Muscle of back (tissue), 13 donors: ENCODE measurements at places on chromosomes 5 and 9.

- no peak for DNase-seq
These were observed 27.4 kb downstream of the PHAX start for GRCh38 chr5:126628102-126628501.

DNA sequence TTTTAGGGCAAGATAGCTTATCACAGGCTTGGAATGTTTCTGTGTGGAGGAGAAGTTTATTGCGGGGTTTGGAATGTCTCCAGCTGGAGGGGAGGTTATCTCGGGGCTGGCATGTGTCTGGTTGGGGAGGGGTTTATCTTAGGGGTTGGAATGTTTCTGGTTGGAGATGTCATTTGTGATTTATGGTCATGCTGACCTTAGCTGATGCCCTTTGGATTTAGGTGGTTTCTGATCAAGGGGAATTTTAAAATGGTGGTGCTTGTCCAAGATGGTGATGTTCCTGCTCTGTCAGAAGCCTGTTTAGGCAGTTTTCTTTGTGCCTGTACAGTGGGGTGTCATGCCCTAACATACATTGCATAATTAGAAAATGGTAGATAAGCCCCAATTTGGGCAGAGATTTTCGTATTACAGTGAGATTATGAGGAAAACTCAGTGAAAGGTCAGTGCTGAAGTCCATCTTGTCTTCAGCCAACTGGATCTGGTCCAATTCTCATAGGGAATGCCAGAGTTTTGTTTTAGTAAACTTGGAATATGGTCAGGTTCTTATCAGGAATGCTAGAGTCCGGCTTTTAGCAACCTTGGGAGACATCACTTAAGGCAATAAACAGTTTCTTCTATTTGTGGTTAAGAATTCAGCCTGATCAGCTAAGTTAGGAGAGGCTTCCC lies 14.3 kb downstream of the CDK20 start:
- peak; percentile 15 for DNase-seq

DNA sequence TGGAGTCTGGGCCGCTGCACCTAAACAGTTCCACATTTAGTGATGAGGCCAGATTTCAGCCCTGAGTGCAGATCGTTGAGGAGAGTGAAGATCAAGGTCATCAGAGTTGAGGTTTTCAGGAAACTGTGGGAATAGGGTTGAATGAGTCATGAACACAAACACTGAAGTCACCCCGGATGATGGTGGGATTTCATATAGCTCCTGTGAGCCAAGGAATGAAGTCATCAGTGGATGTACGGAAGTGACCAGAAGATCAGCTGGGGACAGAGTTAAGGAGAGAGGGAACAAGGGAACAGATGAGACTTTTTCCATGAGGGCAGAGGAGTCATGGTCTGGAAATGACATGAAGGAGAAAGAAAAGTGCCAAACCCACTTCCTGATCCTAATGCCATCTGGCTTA lies 36.5 kb downstream of the PALM2AKAP2 start:
- DNase-seq, result peak; percentile 75

DNA sequence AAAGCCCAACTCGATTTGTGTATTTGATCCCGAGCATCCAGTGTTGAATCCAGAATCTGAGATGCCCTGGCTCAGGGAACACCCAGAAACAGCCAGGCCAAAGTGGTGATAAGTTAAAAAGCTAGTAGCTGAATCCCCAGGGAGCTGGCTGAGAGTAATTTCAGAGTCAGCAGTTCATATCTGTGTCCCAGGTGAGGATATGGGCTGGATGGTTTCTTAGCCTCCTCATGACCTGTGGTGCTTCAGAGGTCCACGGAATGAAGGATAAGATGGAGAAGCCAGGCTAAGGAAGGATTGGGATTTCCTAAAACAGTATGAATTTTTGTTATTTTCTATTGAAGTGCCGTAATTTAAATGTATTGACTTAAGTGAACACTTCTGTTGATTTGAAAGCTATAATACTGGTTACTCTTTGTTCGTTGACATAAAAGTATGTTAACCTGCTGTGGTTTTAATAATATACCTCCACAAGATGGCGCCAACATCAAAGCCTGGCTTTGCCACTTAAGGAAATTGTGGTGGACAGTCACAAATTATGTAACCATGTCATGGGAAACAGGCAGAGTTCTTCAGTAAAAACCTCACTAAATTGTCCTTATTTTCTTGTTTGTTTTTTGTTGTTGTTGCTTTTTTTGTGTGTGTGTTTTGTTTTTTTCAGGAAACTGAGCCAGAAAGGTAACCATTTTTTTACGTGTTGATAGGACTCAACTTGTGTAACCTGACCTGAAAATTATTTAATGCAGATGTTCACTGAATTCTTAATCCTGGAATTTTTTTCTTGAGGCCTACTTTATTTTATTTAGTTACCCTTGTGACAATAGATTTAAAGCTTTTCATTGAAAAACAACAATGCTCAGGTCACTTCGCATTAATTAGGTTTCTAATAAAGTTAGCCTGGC lies 11.4 kb downstream of the MTAP start:
- peak; percentile 76 for DNase-seq

- no peak for DNase-seq
These were observed 15.1 kb downstream of the SNCAIP start for GRCh38 chr5:122327110-122327509.

DNA sequence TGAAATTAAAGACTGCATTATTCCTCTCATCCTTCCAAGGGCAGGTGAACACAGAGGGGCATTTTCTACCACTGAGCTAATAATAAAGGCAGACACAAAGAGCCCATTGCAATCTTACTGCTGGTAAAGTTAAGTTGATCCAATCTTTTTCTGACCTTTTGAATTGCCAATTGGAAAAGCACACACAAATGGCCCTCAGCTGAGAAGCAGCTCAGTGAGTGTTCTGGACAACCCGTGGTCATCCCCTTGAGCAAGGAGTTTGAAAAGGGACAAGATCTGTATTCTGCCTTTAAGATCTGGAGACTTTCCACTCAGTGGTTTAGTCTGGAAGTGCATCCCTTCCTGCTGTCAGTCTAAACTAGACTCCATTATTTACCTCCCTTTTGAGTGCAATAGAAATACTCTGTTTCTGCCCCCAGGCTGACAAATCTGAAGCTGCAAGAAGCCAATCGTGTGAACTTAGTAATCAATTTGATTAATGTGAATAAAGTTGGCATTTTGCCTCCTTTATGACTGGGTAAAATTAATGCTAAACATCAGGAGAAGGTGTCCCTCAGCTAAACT lies 835.7 kb downstream of the MAT2B start:
- DNase-seq, result peak; percentile 21

DNA sequence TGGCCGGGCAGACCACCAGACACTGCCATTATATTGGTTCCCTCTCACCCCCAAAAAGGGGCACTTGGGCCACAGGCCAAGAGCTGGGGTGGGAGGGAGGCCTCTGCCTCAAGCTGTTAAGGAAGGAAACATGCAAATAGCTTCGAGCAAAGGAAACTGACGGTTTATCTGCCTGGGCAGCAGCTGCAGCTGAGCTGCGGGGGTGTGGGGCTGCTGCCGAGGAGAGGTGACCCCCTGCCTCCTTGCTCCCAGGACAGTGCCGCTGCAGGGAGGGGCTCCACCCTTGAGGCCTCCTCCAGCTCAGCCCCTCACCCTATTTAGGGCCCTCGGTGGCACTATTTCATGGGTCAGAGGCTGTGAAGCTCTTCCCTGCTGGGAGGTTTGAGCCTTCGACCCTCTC lies 789 bp downstream of the DOK3 start:
- DNase-seq, result no peak

GRCh38 chr9:128610897-128611296 lies 45.8 kb downstream of the DYNC2I2 start:
- DNase-seq, result no peak

GRCh38 chr5:137660349-137660817 lies 75.5 kb downstream of the KLHL3 start:
- peak; percentile 63 for DNase-seq

- peak; percentile 87 for DNase-seq
These were observed 188.8 kb downstream of the MTRR start for GRCh38 chr5:8057769-8058168.

DNA sequence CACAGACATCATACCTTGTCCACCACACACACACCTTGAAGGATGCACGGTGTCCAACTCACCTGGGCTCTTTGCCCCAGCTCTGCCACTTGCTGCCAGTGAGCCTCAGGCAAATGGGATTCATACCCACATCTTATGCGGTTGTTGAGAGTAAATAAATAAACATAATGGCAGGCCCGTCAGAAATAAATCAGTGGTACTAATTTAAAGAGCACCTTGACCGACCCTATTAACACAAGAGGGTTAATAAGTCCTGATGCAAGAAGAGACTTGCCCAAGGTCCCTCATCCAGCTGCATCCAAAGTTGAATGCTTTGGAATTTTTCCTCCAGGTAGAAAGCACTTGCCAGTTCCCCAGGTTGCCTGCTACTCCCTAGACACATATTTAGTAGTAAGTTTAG lies 11.6 kb upstream of the AKNA start:
- DNase-seq, result no peak

DNA sequence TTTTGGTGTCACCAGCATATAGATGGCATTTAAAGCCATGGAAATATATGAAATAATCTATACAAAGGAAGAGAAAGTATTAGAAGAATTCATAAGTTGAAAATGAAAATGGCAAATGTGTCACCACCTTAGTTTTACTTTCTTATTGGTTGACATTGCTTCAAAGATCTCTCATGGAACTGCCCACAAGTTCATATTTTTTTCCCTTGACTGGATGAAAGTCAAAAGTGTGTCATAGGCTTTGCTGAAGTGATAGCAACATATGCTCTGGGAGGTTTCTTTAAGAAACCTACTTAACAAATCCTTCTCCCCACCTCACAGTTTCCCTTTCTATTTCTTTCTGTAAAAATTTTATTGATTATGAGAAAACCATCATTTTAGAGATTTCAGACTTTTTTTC lies 127.2 kb downstream of the VPS13A start:
- no peak for DNase-seq

DNA sequence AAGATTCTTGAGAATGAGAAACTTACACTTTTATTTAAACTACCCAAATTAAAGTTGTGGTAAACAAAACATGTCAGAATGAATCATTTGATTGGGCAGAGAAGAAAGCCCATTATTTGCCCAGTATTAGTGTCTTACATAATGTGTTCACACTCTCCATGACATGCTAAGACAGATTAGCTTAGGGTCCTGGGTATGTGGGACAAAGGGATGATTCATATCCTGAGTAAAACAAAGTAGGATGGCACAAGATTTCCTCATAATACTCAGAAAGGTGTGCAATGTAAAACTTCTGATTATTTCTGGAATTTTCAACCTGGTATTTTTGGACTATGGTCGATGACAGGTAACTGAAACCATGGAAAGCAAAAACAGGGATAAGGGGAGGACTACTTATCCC lies 183.9 kb upstream of the POU5F2 start:
- DNase-seq, result no peak

DNA sequence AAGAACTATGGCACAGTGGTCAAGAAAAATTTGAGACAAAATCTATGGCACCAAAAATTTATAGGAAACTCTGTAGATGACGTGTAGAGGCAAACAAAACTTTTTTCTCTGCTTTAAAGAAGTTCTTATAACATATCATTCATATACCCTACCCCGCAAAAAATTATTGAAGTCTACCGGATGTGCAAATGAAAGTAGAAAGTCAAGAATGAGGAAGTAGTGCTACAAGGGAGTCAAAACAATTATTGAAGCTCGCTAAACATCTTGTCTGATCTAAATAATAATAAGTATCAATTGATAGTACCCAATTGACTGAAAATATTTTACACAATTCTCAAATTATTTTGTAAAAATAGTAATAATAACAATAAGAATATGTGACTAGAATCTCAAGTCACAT lies 398.5 kb downstream of the TAF11L14 start:
- no peak for DNase-seq

- DNase-seq, result no peak
These were observed at the start of gene FAM221B for GRCh38 chr9:35828716-35829083. Gene FAM221B (minus strand): TSS chr9:35828732. CDS start chr9:35826161, 2,571 bp downstream.

- no peak for DNase-seq
These were observed 23.1 kb upstream of the HMCN2 start for GRCh38 chr9:130242270-130243014.

GRCh38 chr9:24464319-24464951 lies 81.3 kb downstream of the IZUMO3 start:
- no peak for DNase-seq

- peak; percentile 55 for DNase-seq
These were observed 168.2 kb downstream of the ARHGAP26 start for GRCh38 chr5:142938266-142938880.

- no peak for DNase-seq
These were observed 81.1 kb downstream of the PLK2 start for GRCh38 chr5:58378613-58379390.

DNA sequence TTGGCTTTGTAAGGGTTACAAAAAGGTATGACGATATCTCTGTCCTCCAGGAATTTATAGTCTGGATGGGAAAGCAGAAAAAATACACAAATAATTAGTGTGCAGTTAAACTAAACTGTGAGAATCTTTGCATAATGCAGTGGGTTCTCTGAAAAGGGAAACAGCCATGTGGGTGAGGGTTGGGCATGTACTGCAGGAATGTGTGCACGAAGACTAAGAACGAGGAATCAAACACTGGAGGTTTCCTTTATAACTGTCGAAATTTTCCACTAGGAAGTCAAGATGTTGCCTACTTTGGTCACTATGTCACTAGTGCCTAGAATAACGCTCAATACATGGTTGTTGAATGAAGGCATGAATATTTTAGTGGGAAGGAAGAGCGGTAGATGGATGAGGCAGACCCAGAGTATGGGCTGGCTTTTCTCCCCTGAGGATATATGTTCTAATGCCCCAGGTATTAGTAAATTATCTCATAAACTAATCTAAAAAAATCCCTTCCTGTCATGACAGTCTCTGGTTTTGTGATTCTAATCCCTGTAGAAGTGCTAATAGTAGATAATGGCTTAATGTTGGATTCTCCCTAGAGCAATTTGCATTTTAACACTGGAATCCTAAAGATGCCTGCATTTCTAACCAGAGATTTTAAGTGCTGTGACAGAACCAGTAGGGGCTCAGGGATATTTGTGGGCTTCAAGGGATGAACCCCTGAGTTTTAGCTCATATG lies 227.3 kb downstream of the NMUR2 start:
- DNase-seq, result no peak

DNA sequence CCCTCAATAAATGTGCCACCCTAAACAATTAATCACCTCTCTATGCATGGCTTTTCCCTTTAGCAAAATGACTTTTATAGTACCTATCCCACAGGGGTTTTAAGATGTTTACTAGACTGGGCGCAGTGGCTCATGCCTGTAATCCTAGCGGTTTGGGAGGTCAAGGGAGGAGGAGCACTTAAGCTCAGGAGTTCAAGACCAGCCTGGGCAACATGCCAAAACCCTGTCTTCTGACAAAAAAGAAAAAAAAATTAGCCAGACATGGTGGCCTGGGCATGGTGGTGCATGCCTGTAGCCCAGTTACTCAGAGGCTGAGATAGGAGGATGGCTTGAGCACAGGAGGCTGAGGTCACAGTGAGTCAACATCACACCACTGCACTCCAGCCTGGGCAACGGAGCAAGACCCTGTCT lies 13.5 kb downstream of the SH3TC2 start:
- no peak for DNase-seq

GRCh38 chr5:172799416-172799815 lies 28.4 kb upstream of the DUSP1 start:
- no peak for DNase-seq

GRCh38 chr5:150599917-150600511 lies 40.4 kb upstream of the SYNPO start:
- peak; percentile 76 for DNase-seq
